ENCODE measurements at places on chromosomes 2 and 18. TPM values are rescaled to one million over a fixed set of nuclear protein-coding genes. Genes with fewer than 3 reads are reported as not detected.

Gene CNDP1
- polyA plus RNA-seq = 2.0 TPM

Gene PCARE
- 0.46 TPM for polyA plus RNA-seq

Gene TIMM21
- 60.5 TPM for polyA plus RNA-seq

Gene PLB1
- polyA plus RNA-seq = 1.6 TPM

Gene GKN1
- polyA plus RNA-seq = not detected

Gene B3GNT7
- 5.0 TPM for polyA plus RNA-seq

Gene IL36G
- polyA plus RNA-seq = 0.23 TPM

Gene ALLC
- polyA plus RNA-seq = not detected

Gene IL1R1
- 34.1 TPM for polyA plus RNA-seq

Gene SERPINB10
- 0.04 TPM for polyA plus RNA-seq

Gene RAB11FIP5
- polyA plus RNA-seq = 54.3 TPM
